HepG2 (cell line): ENCODE measurements at places on chromosomes 11 and 22. TPM values are rescaled to one million over a fixed set of nuclear protein-coding genes. Genes with fewer than 3 reads are reported as not detected.

Gene ANGPTL5
- not detected in 2 replicates for total RNA-seq

DNA sequence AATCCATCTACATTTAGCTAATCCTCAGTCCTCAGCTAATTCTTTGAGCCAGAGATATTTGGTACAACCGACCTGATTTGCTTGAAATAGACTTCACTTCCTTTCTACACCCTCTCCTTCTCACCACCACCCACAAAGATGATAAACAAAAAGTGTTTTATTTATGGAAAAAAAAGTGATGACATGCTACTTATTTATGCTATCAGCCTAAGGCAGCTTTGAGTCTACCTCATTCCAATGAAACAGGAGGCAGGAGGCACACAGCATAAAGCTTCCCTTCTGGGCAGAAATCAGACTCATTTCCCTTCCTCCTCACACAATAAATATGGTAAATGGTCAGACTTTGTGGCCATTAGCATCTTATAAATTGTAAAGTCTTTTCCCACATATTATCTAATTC lies 325.7 kb downstream of the SOX6 start:
- H3K4me3 ChIP-seq = no peak overlapping the region
- H3K36me3 ChIP-seq = no peaks in the 10 kb centered on the region
- no peaks in the 10 kb centered on the region for H3K27me3 ChIP-seq

GRCh38 chr11:134712228-134713145 lies 300.4 kb upstream of the B3GAT1 start:
- DNase-seq = no peak
- no peak overlapping the region for H3K27ac ChIP-seq
- H3K27me3 ChIP-seq = peaks cover 2% of the 10 kb centered on the region; the same call in 1 of the 2 replicates
- H3K36me3 ChIP-seq = no peaks in the 10 kb centered on the region
- no peak overlapping the region for H3K4me3 ChIP-seq

Gene XKR3
- not detected in 2 replicates for total RNA-seq

DNA sequence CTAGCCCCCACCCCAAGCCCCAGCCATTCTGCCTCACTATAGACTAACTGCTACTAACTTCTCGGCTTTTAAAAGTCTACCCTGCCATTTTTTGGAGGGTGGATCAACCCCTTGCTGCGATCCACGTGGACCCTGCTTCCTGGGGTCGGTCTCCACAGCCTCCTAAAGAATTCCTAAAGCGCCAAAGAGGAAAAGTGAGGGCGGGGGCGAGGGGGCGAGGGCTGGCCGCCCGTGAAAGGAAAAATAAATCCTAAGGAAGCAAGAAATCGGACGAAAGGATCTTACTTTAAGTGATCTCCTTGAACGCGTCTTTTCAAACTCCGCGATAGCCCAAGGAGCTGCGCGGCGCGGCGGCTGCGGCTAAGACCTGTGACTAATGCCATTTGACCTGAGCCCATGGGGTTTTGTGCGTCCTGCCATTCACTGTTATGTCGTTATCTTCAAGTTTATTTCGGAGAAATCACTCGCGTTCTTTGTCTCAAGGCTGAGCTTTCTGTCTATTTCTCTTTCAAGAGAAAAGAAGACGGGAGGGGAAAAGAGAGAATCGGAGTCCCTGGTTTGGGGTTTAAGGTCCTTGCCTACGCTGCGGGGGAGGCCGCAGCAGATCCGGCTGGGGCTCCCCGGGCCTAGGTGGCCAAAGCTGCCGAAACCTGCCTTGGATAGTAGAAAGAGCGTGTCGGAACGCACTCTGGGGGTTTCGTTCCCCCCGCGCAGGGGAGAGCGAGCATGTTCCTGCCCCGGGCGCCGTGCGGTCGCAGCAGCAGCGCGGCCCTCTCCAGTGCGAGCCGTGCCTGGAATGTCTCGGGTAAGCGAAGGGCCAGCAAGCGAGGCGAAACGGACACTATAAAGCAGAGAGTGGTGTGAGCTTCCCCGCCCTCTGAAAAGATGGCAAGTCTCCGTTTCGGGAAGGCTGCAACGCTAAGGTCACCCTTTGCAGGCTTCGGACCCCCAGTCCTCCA lies 2.8 kb upstream of the DBX1 start:
- no peaks in the 10 kb centered on the region for H3K4me1 ChIP-seq
- H3K4me3 ChIP-seq = no peak overlapping the region
- H3K27ac ChIP-seq = no peak overlapping the region
- peaks cover 67% of the 10 kb centered on the region for H3K27me3 ChIP-seq
- DNase-seq = no peak

Gene DENND5A
- 57.7 and 63.3 TPM in 2 replicates for total RNA-seq

DNA sequence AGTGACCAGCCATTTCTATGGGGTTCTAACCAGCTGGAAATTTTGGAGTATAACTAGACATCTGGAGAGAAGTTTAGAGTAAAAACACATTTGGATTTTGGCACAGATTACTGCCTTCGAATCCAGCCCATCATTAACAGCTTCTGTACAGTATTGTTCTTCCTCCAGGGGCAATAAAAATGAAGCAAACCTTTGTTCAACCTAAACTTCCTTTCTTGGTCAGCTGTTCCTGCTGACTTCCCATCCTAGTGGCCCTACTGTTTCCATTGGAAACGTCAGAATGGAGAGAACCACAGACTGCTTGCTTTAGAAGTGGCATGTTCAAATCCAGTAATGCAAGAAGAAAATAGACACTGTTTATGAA lies 203.7 kb upstream of the MTMR2 start:
- H3K4me1 ChIP-seq = peaks cover 42% of the 10 kb centered on the region
- H3K27ac ChIP-seq = no peak overlapping the region
- peaks cover 4% of the 10 kb centered on the region; the same call in 1 of the 2 replicates for H3K36me3 ChIP-seq
- DNase-seq = no peak
- no peak overlapping the region for H3K4me3 ChIP-seq

Gene CNTF
- 1.5 and 2.3 TPM in 2 replicates for total RNA-seq

GRCh38 chr22:32922186-32922585 lies 120.7 kb downstream of the TIMP3 start:
- no peaks in the 10 kb centered on the region for H3K4me1 ChIP-seq
- DNase-seq = no peak
- H3K27me3 ChIP-seq = no peaks in the 10 kb centered on the region
- peaks cover 9% of the 10 kb centered on the region; the same call in 2 of the 3 replicates for H3K36me3 ChIP-seq
- no peak overlapping the region for H3K4me3 ChIP-seq

- DNase-seq = no peak
- no peaks in the 10 kb centered on the region for H3K36me3 ChIP-seq
- H3K27ac ChIP-seq = no peak within 1 kb of the TSS
- H3K4me1 ChIP-seq = no peaks in the 10 kb centered on the region
These were observed at the start of gene SAA2 for GRCh38 chr11:18248561-18248960. Gene SAA2 (minus strand): TSS chr11:18248668. CDS start chr11:18248011, 657 bp downstream.

Gene OR2AG2
- total RNA-seq = not detected in 2 replicates

GRCh38 chr11:128642571-128642970 lies 51.3 kb upstream of the FLI1 start:
- no peak overlapping the region for H3K27ac ChIP-seq
- H3K36me3 ChIP-seq = no peaks in the 10 kb centered on the region
- H3K4me3 ChIP-seq = no peak overlapping the region
- H3K4me1 ChIP-seq = no peaks in the 10 kb centered on the region

- no peak for DNase-seq
- no peak overlapping the region for H3K27ac ChIP-seq
- H3K27me3 ChIP-seq = peaks cover 23% of the 10 kb centered on the region; the same call in 2 of the 3 replicates
- H3K4me1 ChIP-seq = 0 out of 2 replicates have a peak, but pooled peaks cover 9% of the 10 kb centered on the region
These were observed 36.7 kb upstream of the VWA5A start for GRCh38 chr11:124078591-124078990.

DNA sequence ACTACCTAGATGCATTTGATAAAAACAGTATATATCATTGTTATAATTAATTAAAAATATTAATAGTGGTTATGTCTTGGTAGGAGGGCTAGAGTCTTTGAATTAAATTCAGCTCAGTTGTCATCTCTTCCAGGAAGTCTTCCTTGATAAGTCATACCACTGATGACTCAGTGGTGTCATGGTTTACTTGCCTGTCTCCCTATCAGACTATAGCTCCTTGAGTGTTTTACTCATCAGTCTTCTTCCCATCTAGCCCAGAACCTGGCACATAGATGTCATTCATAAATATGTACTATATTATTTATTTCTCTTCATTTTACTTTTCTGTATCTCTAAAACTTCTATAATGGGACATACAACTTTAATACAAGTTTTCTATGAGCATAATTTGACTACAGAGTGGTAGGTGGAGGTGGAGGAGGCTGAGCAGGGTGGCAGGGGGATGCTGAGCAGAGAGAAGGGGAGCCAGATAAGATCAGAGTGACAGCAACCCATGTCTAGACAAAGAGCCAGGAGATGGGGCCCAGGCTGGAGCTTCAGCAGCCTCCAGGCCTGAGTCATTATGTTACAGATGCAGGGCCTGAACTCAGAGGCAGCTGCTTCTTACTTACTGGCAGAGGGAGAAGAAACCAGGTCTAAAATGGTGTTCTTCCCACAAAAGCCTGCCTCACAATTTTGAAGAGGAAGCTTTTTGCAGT lies 82.3 kb upstream of the PHOX2A start:
- no peak overlapping the region for H3K4me3 ChIP-seq
- no peak for DNase-seq
- peaks cover 20% of the 10 kb centered on the region; the same call in 2 of the 3 replicates for H3K36me3 ChIP-seq
- H3K4me1 ChIP-seq = no peaks in the 10 kb centered on the region

Gene MMP8
- not detected in 2 replicates for total RNA-seq

Gene LYVE1
- total RNA-seq = 0.81 and 1.4 TPM in 2 replicates

GRCh38 chr22:17811119-17811518 lies 36.9 kb upstream of the BID start:
- H3K27me3 ChIP-seq = no peaks in the 10 kb centered on the region
- DNase-seq = no peak
- H3K4me3 ChIP-seq = no peak overlapping the region
- no peaks in the 10 kb centered on the region for H3K4me1 ChIP-seq
- H3K27ac ChIP-seq = no peak overlapping the region

DNA sequence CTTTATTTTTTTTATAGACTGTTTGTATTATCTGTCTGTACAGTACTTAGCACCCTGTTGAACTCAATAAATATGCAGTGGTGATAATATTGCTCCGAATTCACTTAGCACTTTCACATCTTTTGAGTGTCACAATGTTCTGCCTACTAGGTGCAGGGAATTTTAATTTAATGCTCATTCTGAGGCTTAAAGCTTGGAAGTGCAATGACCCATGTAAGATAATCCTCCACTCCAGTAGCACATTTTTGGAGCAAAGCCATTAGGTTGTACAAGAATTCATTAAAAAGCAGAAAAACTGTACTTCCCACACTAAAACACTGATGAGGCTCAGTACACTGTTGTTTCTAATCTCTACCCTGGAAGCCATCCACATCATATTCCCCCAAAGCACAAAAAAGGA lies 255.3 kb upstream of the MTNR1B start:
- H3K27me3 ChIP-seq = no peaks in the 10 kb centered on the region
- no peaks in the 10 kb centered on the region for H3K36me3 ChIP-seq
- DNase-seq = no peak
- H3K4me3 ChIP-seq = no peak overlapping the region
- H3K4me1 ChIP-seq = no peaks in the 10 kb centered on the region

GRCh38 chr22:17096071-17096470 lies 11.3 kb downstream of the IL17RA start:
- H3K27me3 ChIP-seq = no peaks in the 10 kb centered on the region
- H3K4me1 ChIP-seq = no peaks in the 10 kb centered on the region
- DNase-seq = no peak
- H3K36me3 ChIP-seq = peaks cover 6% of the 10 kb centered on the region

DNA sequence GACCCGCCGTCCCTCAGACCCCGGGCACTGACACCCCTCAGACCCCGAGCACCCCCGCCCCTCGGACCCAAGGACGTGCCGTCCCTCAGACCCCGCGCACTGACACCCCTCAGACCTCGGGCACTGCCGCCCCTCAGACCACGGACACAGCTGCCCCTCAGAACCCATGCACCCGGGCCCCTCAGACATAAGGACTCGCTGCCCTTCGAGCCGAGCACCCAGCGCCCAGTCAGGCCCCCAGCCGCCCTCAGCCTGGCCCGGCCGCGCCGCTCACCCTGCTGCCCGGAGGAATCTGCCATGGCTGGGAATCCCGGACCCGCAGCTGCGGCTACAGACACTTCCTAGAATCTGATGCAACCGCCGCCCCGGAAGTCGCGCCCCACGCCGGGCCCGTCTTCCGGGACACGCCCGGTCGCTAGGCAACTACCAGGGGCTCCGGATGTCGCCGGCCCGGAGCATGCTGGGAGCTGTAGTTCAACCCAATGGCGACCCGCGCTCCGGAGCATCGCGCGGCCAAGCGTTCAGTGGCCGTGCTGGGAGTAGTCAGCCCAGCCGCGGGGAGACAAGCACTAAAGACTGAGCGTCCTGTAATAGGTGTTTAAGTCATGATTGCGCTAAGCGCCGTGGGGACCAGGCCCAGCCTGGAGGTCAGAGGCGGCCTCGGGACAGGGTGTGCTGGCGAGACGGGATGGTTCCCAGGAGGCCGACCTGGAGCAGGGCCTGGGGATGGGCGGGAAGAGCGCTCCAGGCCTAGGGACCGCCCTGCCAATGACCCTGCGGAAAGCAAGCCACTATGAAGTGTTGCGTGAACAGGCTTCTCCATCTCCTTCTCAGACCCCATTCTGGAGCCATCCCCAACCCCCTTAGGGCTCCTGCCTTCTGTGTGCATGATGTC lies at the start of gene CARS1:
CARS1 (minus strand) TSS at position 355 of the 895 bp plus-strand sequence; CDS start at position 299, 56 bp downstream.
- peak within 1 kb of the TSS; percentile 54 for H3K27ac ChIP-seq
- H3K4me1 ChIP-seq = peaks cover 28% of the 10 kb centered on the region
- peak; percentile 91 for DNase-seq
- H3K4me3 ChIP-seq = peak within 1 kb of the TSS; percentile 95
- peaks cover 17% of the 10 kb centered on the region; the same call in 2 of the 3 replicates for H3K36me3 ChIP-seq
- H3K27me3 ChIP-seq = peaks cover 4% of the 10 kb centered on the region; the same call in 2 of the 3 replicates

GRCh38 chr22:42945027-42945426 lies 69.9 kb downstream of the PACSIN2 start:
- H3K27me3 ChIP-seq = no peaks in the 10 kb centered on the region
- H3K36me3 ChIP-seq = peaks cover 6% of the 10 kb centered on the region
- no peak for DNase-seq
- H3K4me3 ChIP-seq = no peak overlapping the region
- no peak overlapping the region for H3K27ac ChIP-seq

- H3K27me3 ChIP-seq = no peaks in the 10 kb centered on the region
- no peak overlapping the region for H3K4me3 ChIP-seq
- no peak for DNase-seq
- H3K4me1 ChIP-seq = no peaks in the 10 kb centered on the region
- no peak overlapping the region for H3K27ac ChIP-seq
These were observed 475.1 kb upstream of the CNTN5 start for GRCh38 chr11:98545544-98546175.

- no peak overlapping the region for H3K4me3 ChIP-seq
- no peaks in the 10 kb centered on the region for H3K36me3 ChIP-seq
- no peaks in the 10 kb centered on the region for H3K27me3 ChIP-seq
- H3K4me1 ChIP-seq = peaks cover 66% of the 10 kb centered on the region
- no peak overlapping the region for H3K27ac ChIP-seq
- DNase-seq = no peak
These were observed 25.5 kb upstream of the TMEM45B start for GRCh38 chr11:129790106-129790505.

Gene RIMBP3C
- 0.11 and 0.15 TPM in 2 replicates for total RNA-seq

GRCh38 chr11:33333816-33334215 lies 76.6 kb downstream of the HIPK3 start:
- no peaks in the 10 kb centered on the region for H3K4me1 ChIP-seq
- H3K4me3 ChIP-seq = no peak overlapping the region
- H3K36me3 ChIP-seq = peaks cover 4% of the 10 kb centered on the region; the same call in 1 of the 2 replicates
- no peaks in the 10 kb centered on the region for H3K27me3 ChIP-seq

DNA sequence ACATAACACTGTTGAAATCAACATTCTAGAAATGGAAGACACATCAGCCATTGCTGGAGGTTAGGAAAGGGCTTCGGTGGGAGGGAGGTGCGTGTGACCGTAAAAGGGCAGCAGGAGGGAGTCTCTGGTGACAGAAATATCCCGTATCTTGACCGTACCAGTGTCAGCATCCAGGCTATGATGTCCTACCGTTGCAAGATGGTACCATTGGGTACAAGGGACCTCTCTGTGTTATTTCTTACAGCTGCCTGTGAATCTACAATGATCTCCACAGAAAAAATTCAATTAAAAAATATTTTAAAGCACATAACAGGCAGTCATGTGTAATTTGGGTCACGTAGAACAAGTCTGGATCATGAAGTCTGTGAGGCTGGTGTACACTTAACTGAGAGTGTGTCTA lies 27.4 kb upstream of the SEPTIN5 start:
- no peak for DNase-seq
- H3K36me3 ChIP-seq = no peaks in the 10 kb centered on the region
- peaks cover 10% of the 10 kb centered on the region for H3K27me3 ChIP-seq
- H3K27ac ChIP-seq = no peak overlapping the region
- H3K4me3 ChIP-seq = no peak overlapping the region
